Bronchus fibroblast of lung (primary cell): ENCODE measurements at places on chromosomes 3 and 15. TPM values are rescaled to one million over a fixed set of nuclear protein-coding genes. Genes with fewer than 3 reads are reported as not detected.

The HCLS1 gene
- total RNA-seq = 0.89 and 1.2 TPM in 2 replicates

The EIF4E3 gene
- 1.6 and 1.8 TPM in 2 replicates for total RNA-seq

The MKRN3 gene
- under 0.01 TPM in 1 of 2 replicates, not detected in the other for total RNA-seq

The GOLGA8R gene
- 0.30 and 0.50 TPM in 2 replicates for total RNA-seq
